GM20000 (cell line): ENCODE measurements at places on chromosomes 5 and 9.

GRCh38 chr5:52554293-52554692 lies 233.4 kb upstream of the ITGA1 start:
- DNase-seq: no peak

- DNase-seq: no peak
These were observed 6.6 kb downstream of the PSAT1 start for GRCh38 chr9:78303377-78304062.

DNA sequence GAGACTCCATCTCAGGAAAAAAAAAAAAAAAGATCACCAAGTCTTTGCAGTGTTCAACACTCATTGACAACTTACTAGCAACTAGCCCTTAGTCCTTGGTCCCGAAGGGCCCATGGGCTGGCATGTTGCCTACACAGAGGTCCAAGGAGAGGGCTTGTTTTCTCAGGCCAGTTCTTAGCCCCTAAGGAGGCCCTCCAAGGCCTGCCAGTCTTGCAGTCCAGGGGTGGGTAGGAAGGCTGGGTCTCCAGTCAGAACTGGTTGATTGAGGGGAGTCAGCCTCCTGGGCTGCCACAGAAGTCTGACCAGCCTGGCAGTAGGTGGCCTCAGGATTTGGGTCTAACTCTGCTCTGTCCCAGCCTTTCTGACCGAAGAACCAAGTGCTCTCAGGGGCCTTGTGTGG lies 32.7 kb downstream of the IER5L start:
- DNase-seq: no peak

- DNase-seq: no peak
These were observed 44.6 kb upstream of the ALDH1B1 start for GRCh38 chr9:38347946-38348345.

DNA sequence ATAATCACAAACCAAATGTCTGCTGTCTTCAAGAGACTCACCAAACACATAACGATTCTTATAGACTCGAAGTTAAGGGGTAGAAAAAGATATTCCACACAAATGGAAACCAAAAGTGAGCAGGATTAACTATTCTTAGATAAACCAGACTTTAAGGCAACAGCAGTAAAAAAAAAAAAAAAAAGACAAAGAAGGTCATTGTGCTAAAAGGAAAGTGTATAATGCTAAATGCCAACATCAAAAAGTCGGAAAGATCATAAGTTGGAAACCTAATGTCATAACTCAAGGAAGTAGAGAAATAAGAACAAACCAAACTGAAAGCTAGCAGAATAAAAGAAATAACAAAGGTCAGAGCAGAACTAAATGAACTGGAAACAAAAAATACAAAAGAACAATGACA lies 714.6 kb downstream of the SEMA5A start:
- DNase-seq: no peak

DNA sequence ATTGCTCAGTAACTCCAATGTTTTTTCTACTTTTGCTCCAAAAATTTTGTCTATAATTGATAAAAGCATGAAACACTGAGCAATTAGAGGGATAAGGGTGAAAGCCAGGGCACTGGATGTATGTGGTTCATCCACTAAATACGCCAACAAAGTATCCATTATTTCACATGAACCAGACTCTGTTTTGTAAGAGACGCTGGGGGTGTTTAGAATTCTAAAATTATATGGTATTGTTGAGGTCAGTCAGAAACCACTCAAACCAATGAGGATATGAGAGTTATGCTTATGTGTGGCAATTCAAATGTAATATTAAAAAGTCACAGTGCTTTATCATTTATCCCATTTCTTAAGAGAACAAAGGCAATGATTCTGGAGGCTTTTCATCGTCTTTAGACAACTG lies 220.2 kb downstream of the EFNA5 start:
- DNase-seq: no peak

DNA sequence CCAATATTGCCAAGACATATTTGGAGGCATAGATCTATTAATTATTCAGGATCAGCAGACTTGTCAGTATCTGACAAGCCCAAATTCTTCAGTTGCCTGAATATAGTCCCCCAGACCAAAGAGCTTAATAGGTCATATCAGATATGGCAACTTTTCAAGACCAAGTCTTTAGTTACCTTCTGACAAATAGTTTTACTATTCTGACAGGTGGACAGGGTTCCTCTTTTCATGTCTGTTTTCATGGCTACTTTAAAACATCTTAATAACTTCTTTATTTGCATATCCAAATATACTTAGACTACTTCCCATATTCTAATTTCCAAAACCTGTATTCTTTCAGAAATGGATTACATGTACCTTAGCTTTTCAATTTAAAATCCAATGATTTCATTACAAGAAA lies 65.4 kb downstream of the AUH start:
- DNase-seq: no peak

GRCh38 chr5:116377276-116378006 lies 197.2 kb downstream of the SEMA6A start:
- no peak for DNase-seq
